ENCODE measurements at places on chromosomes 7 and 10. TPM values are rescaled to one million over a fixed set of nuclear protein-coding genes. Genes with fewer than 3 reads are reported as not detected.
A peak's percentile ranks its signal among the peaks of the same experiment; 100 is the strongest.

Gene MRLN
- total RNA-seq: not detected

Gene H2BK1
- total RNA-seq: not detected

Gene C7orf25
- 4.5 TPM for total RNA-seq

Gene PAOX
- total RNA-seq: 4.2 TPM

Gene WNT16
- 0.52 TPM for total RNA-seq

GRCh38 chr7:51242007-51242691 lies 74.5 kb downstream of the COBL start:
- no peak overlapping the region for H3K27ac ChIP-seq
- no peak for DNase-seq
- H3K27me3 ChIP-seq: no peaks in the 10 kb centered on the region
- peaks cover 3% of the 10 kb centered on the region for H3K4me1 ChIP-seq
- H3K36me3 ChIP-seq: no peaks in the 10 kb centered on the region

- H3K27ac ChIP-seq: no peak overlapping the region
- DNase-seq: no peak
- H3K4me3 ChIP-seq: no peak overlapping the region
- no peaks in the 10 kb centered on the region for H3K27me3 ChIP-seq
- H3K4me1 ChIP-seq: no peaks in the 10 kb centered on the region
- H3K36me3 ChIP-seq: no peaks in the 10 kb centered on the region
Measured at GRCh38 chr7:71229699-71230098, 97.8 kb downstream of the GALNT17 start.

DNA sequence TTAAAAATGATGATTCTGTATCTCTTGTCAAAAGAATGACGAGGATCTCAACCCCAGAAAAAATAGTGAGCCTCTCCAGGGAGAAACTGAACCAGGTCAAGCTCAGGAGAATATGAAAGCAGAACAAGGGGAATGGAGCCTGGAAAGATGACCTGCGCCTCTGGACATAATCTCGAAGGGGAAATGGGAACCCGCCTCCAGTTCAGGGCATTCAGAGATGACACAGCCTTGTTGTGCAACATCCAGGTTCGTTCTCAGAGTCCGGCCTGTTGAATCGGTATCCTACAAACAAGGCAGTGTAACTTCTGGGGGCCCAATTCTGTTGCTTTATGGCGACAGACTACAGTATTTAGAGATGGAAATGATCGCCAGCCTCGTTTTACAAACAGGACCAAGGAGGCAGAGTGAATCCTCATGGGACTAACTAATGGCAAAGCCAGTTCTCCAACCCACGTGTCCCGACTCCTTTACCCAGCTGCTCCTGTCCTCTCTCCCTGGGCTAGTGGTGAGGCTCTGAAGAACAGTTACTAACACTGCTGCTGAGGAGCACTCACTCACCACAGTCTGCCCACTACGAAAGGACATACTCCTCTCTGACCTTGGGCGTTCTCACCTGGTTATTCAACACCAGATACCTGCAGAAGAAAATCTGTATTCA lies 67.6 kb downstream of the JAZF1 start:
- H3K4me1 ChIP-seq: no peaks in the 10 kb centered on the region
- H3K27me3 ChIP-seq: no peaks in the 10 kb centered on the region
- no peaks in the 10 kb centered on the region for H3K36me3 ChIP-seq

DNA sequence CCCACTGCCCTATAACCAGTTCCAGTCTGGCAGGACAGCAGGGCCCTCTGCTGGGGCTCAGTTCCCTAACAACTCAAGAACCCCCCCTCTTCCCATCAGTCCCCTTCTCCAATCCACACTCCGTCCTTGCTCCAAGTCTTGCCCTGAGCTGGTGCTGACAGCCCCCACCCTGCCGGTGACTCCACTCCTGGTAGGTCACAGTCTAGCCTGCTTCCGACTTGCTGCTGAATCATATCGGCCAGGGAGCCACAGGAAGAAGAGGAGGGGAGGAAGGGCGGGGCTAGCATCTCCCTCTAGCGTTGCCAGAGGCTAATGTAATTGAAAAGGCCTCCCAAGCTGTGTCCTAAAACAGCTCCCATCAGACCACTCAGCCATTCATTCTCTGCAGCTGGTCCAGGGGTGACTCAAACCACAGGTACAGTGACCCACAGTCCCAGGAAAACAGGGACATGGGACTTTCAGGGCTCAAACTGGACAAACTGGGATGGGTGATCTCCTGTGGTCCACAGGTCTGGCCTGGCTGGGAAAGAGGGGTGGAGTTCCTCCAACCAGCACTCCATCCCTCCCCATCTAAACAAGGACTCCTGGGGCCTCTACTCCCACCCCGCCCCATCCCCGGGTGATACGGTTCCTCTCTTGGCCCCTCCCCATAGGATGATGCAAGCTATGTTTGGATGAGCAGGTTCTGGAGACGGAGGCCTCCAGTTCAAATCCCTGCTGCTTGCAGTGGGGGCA lies 158.8 kb downstream of the SH3PXD2A start:
- H3K4me3 ChIP-seq: no peak overlapping the region
- peaks cover 25% of the 10 kb centered on the region for H3K27me3 ChIP-seq
- no peak overlapping the region for H3K27ac ChIP-seq
- H3K4me1 ChIP-seq: peaks cover 3% of the 10 kb centered on the region

GRCh38 chr7:31735991-31736982 lies 49.3 kb downstream of the PPP1R17 start:
- H3K27me3 ChIP-seq: no peaks in the 10 kb centered on the region
- no peaks in the 10 kb centered on the region for H3K4me1 ChIP-seq
- no peak overlapping the region for H3K4me3 ChIP-seq
- no peaks in the 10 kb centered on the region for H3K36me3 ChIP-seq
- H3K27ac ChIP-seq: no peak overlapping the region

DNA sequence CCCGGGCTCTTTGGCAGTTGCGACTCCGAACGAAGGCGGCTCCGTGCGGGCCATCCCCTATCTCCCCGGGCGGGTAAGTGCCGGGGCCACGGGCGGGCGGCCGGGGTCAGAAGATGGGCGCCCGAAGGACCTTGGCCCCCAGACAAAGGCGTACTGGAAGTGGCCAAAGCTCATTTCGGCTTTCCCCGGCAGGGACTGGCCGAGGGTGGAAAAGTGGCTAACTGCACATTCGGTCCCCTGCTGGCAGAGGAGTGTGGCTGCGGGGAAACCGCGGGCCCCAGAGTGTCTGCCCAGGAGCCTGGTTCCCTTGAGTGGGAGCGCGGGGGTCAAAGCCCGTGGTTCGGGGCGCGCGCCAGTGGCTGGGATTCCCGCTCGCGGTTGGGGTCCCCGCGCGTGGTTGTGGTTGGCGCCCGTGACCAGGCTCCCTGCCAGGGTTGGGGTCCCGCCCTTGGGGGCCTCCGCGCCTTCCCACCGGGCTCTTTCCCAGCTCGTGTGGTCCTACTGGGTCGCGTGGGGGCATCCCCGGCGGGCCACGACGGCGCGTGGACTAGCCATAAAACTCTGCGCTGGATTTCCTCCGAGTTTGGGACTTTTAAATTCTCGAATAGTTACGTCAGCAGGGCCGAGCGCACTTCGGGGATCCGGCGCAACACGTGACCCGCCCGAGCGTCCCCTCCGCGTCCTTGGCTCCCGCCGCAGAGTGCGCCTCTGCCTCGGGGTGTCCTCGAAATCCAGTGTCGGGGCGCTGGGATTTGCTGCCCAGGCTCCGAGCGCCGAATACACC lies 124.4 kb downstream of the TACC2 start:
- DNase-seq: peak; percentile 79
- no peaks in the 10 kb centered on the region for H3K27me3 ChIP-seq
- H3K27ac ChIP-seq: peak overlapping the region; percentile 71
- peaks cover 2% of the 10 kb centered on the region for H3K4me1 ChIP-seq
- peak overlapping the region; percentile 96 for H3K4me3 ChIP-seq
- H3K36me3 ChIP-seq: no peaks in the 10 kb centered on the region

DNA sequence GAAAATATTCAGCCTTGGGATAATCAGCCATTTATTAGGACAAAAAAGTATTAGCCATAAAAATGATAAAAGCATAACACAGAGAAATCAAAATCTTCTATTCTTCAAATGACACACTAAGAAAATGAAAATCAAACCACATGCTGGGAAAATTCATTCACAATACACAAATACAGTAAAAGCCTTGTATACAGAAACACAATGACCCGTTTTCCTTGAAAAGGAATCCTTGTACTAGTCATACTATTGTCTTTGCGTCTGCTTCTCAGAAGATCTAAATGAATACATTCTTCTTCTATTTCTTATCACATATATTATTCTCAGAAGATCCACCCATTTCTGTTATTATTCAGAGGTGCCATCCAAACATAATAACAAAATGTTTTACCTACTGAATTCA lies 749.1 kb downstream of the CNTNAP2 start:
- H3K27me3 ChIP-seq: no peaks in the 10 kb centered on the region
- no peak for DNase-seq
- H3K4me1 ChIP-seq: no peaks in the 10 kb centered on the region
- no peaks in the 10 kb centered on the region for H3K36me3 ChIP-seq

- no peaks in the 10 kb centered on the region for H3K36me3 ChIP-seq
- H3K4me1 ChIP-seq: 0 out of 2 replicates have a peak, but pooled peaks cover 3% of the 10 kb centered on the region
- no peak overlapping the region for H3K4me3 ChIP-seq
- H3K27me3 ChIP-seq: no peaks in the 10 kb centered on the region
- no peak overlapping the region for H3K27ac ChIP-seq
Measured at GRCh38 chr7:72069263-72069662, 342.9 kb downstream of the CALN1 start.

DNA sequence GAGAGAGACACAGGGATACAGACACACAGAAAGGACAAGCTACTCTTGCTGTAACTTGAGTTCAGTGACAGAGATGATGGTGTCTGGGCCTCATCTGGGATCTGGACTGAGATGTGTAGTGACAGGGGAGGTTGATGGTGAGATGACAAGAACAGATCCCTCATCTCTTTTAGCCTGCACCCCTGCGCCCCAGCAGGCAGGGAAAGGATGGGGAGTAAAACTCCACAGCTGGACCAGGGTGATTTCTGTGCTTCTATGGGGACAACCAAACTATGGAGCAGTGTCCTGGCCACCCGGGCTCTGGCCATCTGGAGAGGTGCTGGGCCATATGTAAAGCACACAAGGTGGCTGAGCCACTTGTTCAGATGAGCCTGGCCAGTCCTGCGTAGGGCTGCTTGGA lies 4.5 kb upstream of the LRRC18 start:
- H3K4me3 ChIP-seq: no peak overlapping the region
- DNase-seq: no peak
- H3K27me3 ChIP-seq: no peaks in the 10 kb centered on the region
- no peaks in the 10 kb centered on the region for H3K4me1 ChIP-seq
- no peak overlapping the region for H3K27ac ChIP-seq

GRCh38 chr10:132617737-132618052 lies 80.1 kb downstream of the INPP5A start:
- no peaks in the 10 kb centered on the region for H3K36me3 ChIP-seq
- DNase-seq: no peak
- H3K27me3 ChIP-seq: 0 out of 2 replicates have a peak, but pooled peaks cover 2% of the 10 kb centered on the region
- no peak overlapping the region for H3K27ac ChIP-seq
- no peaks in the 10 kb centered on the region for H3K4me1 ChIP-seq

- DNase-seq: no peak
- H3K27me3 ChIP-seq: no peaks in the 10 kb centered on the region
- no peaks in the 10 kb centered on the region for H3K36me3 ChIP-seq
- H3K4me3 ChIP-seq: no peak overlapping the region
Measured at GRCh38 chr10:71031026-71031425, 142.7 kb upstream of the PCBD1 start.

DNA sequence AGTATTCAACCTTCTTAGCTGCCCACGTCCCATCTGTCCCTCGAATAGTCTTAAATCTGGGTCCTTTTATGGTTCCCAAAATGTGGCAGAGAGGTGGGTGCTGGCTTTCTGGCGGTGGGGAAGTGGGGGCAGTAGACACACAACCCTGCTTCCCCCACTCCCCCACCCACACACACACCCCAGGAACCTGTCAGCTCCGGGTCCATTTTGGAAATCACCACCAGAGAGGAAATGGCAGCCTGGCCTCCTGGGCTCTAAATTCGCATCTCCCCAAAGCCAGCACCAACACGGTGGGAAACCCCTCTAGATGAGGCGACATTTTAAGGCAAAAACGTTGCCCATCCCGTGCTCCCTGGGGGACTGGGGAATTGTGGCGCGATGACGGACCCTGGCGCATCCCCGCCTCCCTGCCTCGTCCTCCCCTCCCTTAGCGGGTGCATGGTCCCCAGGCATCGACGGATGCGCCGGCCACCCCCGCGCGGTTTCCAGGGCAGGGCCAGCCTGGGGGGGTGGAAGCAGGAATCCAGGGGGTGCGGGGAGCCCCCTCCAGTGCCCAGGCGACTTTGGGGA lies 702 bp downstream of the TMEM130 start:
- no peaks in the 10 kb centered on the region for H3K36me3 ChIP-seq
- H3K4me1 ChIP-seq: no peaks in the 10 kb centered on the region
- H3K4me3 ChIP-seq: peak overlapping the region; percentile 47
- no peak for DNase-seq

DNA sequence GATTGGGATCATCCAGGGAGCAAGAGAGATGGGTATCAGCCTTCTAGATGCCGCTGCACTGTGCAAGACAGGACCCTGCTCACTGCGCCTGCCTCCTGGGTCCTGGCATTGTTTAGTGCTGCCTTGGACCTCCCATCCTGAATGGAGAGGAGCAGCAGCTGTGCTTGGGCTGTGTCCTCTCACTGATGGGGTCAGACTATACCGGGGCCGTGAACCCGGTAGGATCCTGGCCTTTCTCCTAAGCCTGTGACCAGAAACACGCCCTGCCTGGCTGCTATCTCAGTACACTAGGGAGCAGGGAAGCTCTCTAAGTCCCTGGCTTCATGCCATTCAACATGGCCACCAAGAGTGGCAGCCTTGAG lies 309.4 kb upstream of the ZNF32 start:
- H3K4me1 ChIP-seq: no peaks in the 10 kb centered on the region
- no peak overlapping the region for H3K27ac ChIP-seq
- H3K27me3 ChIP-seq: no peaks in the 10 kb centered on the region
- DNase-seq: no peak
- no peaks in the 10 kb centered on the region for H3K36me3 ChIP-seq
- H3K4me3 ChIP-seq: no peak overlapping the region

DNA sequence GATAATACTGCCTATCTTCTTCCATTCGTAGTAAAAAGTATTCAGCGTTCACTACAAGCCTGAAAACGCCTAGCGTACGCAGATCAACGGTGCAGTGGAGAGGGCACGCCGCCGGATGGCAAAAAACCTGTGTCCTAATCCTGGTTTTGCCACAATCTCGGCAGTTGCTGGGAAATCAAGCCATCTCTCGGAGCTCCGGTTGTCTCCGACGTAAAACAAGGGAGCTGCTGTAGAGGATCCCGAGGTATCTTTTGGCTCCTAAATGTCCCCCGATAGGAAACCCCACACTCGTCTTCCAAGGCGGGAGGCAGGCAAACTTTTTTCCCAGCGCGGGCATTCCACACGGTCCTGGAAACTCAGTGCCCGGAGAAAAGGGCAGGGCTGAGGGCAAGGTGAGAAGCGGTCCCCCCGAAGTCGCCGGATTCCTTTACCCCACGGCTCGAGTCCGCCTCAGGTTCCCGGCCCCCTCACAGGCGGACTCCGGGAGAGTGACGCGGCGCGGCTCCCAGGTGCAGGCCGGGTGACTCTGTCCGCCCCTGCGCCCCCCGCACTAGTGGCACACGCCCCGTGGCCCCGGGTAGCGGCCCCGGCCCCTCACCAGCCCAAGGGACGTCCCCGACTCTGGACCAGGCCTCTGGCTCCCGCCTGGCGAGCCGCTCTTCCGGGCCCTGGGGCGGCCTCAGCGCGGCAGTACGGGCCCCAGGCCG lies 649 bp downstream of the IDE start:
- no peaks in the 10 kb centered on the region for H3K27me3 ChIP-seq
- H3K4me1 ChIP-seq: peaks cover 2% of the 10 kb centered on the region
- no peak for DNase-seq
- peak overlapping the region; percentile 75 for H3K4me3 ChIP-seq

GRCh38 chr7:43648473-43649406 lies 65.8 kb downstream of the STK17A start:
- no peak for DNase-seq
- no peaks in the 10 kb centered on the region for H3K36me3 ChIP-seq
- H3K27ac ChIP-seq: no peak overlapping the region
- H3K4me3 ChIP-seq: no peak overlapping the region
- no peaks in the 10 kb centered on the region for H3K27me3 ChIP-seq

- DNase-seq: no peak
- no peak overlapping the region for H3K27ac ChIP-seq
- no peaks in the 10 kb centered on the region for H3K27me3 ChIP-seq
Measured at GRCh38 chr10:66862687-66863258, 63.1 kb upstream of the LRRTM3 start.

Measured in H1 (cell line).